ENCODE measurements at places on chromosomes 6 and 20.

- DNase-seq = no peak
Measured at GRCh38 chr6:71107911-71108420, 151.1 kb upstream of the B3GAT2 start.

DNA sequence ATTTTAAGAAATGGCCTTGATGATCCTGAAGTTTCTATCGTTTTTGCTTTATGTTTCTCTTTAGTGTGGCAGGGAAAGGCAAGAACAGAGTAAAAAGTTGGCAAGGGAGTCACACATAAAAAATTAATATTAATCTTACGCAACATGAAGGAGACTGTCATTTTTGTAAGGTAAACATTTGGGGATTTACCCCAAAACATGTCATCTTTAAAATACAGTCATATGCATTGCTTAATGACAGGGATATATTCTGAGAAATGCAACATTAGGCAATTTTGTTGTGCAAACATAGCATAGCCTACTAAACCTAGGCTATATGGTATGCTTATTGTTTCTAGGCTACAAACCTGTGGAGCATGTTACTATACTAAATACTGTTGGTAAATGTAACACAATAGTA is 5.4 kb downstream of the RBL1 start:
- DNase-seq = no peak

DNA sequence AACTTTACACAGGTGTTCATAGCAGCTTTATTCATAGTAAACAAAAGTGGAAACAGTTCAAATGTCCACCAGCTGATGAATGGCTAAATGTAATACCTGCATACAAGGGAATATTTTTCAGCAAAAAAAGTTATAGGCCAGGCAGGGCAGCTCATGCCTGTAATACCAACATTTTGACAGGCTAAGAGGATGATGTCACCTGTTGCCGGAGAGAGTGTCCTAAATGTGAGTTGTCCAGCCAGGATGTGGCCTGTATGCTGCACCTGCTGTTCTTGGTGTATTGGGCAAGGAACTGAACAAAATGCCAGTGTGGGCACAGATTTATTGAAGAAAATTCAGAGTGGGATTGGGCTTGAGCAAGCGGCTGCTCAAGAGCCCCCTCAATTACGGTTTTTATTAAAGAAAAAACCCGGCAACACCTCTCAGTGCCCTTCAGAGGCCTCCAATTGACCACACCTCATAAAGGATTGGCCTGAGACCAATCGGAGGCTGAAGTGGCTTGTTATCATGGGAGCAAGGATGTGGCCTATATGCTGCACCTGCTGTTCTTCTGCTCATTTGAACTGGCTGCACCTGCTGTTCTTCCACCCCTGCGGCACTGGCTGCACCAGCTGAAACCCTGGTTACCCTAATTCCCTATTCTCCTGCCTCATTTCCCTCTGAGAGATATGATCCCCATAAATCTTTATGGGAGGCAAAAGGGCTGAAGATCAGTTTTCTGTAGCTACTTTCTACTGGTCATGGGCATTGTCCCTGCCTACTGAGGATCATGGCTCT is 164.3 kb upstream of the PROKR2 start:
- no peak for DNase-seq

DNA sequence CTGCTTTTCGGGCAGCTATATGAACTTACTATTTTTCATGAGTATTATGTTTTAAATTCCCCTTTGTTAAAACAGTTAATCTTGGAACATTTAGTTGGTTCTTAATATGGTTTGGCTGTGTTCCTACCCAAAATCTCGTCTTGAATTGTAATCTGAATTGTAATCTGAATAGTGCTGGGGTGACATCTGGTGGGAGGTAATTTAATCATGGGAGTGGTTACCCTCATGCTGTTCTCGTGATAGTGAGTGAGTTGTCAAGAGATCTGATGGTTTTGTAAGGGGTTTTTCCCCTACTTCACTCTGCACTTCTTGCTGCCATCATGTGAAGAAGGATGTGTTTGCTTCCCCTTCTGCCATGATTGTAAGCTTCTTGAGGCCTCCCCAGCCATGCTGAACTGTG is 305.4 kb upstream of the MAP3K7 start:
- DNase-seq = no peak

- no peak for DNase-seq
Measured at GRCh38 chr6:70134542-70134941, 168.3 kb downstream of the COL9A1 start.

DNA sequence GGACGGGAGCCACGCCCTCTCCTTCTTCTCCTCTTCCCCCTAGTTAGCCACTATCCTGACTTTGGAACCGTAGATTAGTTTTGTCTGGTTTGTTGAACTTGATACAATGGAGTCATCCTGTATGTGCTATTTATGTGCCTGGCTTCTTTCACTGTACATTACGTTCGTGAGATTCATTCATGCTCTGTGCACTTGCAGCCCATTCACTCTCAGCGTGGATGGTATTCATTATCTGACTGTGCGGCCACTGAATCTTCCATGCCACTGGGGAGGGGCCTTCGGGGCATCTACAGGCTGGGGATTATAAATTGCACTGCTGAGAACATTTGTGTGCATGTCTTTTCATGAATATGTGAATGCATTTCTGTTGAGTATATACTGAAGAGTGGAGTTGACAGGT is 262.5 kb downstream of the CDH26 start:
- DNase-seq = no peak

GRCh38 chr6:133978896-133979240 is 25.8 kb downstream of the TBPL1 start:
- DNase-seq = no peak

GRCh38 chr6:115814907-115815306 is 245.8 kb downstream of the FRK start:
- no peak for DNase-seq

- no peak for DNase-seq
Measured at GRCh38 chr20:57649617-57650015, 29.4 kb upstream of the ZBP1 start.

DNA sequence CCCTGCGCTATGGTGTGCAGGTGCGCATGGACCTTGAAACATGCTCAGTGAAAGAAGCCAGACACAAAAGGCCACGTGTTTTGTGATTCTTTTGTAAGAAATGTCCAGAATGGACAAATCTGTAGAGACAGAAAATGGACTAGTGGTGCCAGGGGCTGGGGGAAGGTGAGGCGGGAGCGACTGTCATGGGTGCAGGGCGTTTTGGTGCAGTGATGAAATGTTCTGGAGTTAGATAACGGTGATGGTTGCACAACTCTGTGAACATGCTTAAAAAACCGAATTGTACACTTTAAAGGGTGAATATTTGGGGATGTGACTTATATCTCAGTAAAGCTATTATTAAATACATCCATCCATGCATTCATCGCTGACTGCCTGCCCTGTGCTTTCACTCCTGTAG is 31.7 kb upstream of the NTSR1 start:
- no peak for DNase-seq

DNA sequence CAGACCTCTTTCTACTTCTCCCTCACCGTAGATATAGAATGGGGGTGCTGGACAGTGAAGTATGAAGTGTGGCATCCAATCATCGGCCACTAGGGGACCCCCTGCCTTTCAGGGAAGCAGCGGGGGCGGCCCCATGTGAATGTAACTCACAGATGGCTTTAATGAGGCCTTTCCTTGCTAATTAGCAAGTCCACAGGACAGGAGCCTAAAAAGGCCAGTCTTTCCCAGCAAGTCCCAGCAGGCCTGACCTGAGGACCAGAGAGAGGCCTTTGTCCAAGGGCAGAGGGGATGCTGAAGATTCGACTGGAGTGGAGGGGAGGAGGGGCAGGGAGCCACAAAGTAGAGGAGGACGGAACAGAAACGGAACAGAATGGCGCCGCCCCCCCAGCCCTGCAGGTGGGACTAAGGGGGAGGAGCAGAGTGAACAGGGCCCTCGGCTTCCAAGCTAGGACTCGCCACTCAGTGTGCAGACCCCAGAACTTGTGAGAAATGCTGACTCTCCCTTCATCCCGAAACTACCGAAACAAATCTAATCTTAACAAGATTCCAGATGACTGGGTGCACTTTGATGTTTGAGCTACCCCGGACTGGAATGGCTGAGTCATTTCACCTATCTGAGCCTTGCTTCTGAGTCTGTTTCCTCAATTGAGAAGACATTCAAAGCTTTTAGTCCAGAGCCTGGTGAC is 5.8 kb downstream of the C6orf132 start:
- no peak for DNase-seq

DNA sequence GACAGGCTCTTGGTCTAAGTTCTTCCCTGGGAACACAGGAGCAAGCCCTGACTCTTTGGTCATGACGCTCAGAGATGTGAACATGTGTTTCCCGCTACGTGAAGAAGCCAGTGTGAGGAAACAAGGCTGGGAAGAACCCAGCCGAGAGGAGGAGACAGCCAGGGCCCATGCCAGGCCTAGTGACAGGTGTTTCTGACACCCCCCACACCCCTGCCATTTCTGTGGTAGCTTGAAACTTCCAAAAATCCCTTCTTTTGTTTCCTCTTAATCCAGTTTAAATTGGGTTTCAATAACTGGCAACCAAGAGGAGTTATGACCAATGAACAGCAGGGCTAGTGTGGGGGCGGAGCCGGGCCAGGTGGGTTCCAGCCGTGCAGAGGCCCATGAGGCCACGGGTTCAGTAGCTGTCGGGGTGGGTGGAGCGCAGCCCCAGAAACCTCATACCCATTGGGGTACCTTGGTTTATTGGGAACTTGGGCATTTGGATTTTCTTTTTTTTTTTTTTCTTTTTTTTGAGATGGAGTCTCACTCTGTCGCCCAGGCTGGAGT is 33.5 kb downstream of the WRNIP1 start:
- no peak for DNase-seq

DNA sequence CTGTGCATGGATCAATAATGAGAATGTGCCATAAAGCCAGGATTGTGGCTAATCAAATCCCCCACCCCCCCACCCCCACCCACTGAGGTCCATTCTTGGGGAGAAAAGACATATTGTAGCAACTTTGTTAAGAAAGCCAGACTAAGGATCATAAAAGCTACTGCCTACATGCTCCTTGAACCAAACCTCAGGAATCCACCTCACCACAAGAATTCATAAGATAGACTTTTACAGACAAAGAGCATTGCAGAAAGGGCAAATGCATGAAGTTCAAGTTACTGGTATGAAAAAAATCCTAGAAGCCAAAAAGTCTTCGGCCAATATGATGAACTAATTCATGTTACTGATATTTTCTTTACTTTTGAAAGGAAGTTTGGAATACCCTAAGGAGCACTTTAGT is 187.9 kb upstream of the ARID1B start:
- DNase-seq = no peak

GRCh38 chr20:38127920-38128528 is 37.0 kb downstream of the TGM2 start:
- DNase-seq = no peak

- no peak for DNase-seq
Measured at GRCh38 chr6:134502614-134503549, 185.0 kb upstream of the SGK1 start.

DNA sequence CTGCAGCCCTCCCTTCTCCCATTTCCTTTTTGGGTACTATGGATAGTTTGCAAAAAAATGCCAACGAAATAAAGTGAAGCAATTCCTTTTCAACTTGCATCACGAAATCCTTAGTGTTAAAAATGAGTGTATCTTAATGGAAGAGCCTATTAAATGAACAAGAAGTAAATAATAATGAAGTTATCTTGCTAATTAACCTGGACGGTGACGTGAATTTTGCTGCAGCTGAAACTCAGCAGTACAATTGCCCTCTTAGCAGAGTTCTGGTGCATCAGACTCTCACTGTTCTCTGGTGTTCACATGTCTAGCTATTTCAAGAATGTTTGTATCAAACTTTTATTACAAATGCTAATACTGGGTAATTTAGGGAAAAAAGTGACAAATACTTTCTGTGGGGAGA is 119.7 kb upstream of the HDAC2 start:
- no peak for DNase-seq

DNA sequence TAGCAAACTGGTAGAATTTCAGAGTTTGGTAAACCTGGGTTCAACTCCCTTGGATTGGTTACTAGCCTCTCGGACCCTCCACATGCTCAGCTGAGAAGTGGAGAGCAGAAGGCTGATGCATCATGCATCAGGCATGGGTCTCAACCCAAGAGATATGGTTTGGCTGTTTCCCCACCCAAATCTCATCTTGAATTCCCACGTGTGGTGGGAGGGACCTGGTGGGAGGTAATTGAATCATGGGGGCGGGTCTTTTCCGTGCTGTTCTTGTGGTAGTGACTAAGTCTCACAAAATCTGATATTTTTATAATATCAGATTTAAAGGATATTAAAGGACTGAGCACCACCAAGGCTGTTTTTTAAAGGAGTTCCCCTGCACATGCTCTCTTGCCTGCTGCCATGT is 75.1 kb downstream of the PPP1R3G start:
- DNase-seq = no peak

- no peak for DNase-seq
Measured at GRCh38 chr20:64155258-64156135, 8.8 kb upstream of the MYT1 start.

- no peak for DNase-seq
Measured at GRCh38 chr6:67863346-67863745, 771.7 kb upstream of the ADGRB3 start.

GRCh38 chr6:10882657-10883171 is 873 bp upstream of the GCM2 start:
- DNase-seq = no peak

- no peak for DNase-seq
Measured at GRCh38 chr6:135503703-135504475, 6.3 kb upstream of the AHI1 start.

DNA sequence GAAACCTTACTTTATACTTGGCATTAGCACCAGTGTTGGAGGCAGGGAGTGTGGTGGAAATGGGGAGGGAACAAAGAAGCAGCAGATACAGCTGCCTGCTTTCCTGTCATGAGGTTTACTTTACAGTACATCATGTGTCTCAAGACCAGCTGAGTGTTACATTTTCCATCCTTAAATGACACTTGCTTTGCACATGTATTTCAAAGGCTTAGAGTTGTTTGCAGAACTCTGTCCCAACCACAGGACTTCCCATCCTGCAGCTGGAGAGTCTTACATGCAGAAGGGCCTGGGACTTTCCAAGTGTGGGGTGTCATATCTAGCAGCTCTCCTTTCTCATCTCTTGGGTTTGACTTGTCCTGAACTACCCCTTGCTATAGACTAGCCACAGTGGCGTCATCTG is 395.9 kb downstream of the DHX35 start:
- no peak for DNase-seq

GRCh38 chr6:35706468-35706867 is 17.8 kb upstream of the FKBP5 start:
- DNase-seq = no peak

DNA sequence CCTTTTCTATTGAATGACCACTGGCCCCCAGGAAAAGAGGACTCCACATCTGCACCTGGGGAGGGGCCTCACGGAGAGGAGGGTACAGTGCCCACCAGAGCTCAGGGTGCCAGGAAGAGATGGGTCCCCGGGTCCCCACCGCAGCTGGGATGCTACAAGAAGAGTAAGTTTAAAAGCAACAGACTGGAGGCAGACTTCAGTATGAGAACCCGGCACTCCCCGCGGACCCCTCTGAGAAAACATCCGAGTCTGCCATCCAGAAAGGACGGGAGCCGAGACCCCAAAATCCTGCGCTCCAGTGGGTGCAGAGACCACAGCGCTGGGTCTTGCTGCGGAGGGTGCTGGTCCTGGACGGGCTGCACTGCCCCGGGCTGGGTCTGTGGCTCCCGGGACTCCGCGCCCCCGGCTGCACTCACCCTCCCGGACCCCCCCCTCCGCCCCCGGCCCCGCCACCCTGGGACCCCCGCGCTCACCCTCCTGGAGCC is 350 bp downstream of the HELZ2 start:
- no peak for DNase-seq

- DNase-seq = no peak
Measured at GRCh38 chr6:106617302-106617701, 12.0 kb downstream of the RTN4IP1 start.

- DNase-seq = no peak
Measured at GRCh38 chr6:45423824-45424450, 46.2 kb upstream of the SUPT3H start.
